ENCODE measurements at places on chromosomes 3 and 15.

- no peak for DNase-seq
Measured at GRCh38 chr3:8070011-8070410, 431.6 kb upstream of the LMCD1 start.

DNA sequence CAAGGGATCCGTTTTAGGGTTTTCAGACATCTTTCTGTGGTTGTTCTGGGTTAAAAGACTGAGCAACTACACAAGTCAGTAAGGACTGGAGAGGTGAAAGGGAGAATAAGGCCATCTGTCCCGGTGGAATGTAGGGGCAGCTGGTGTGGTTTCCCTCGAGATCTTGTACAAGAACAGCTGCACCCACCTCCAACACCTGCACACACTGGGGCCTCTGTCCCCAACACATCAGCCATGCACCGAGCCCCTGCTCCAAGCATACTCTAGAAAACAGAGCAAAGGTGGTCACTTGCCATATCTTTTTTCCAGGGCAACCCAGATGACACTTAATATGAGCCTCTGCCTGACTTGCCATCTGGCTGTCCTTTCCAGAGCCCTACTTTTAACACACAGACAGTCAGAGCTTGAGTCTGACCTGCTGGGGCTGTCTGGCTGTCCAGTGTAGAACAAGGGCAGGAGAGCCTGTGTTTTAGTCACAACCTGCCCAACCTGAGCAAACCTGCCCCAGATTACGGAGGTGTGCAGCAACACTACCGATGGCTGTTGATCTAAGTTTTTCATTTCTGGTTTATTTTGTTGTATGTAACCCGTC is 12.2 kb downstream of the MAN2A2 start:
- no peak for DNase-seq

GRCh38 chr3:194125442-194125841 is 10.5 kb upstream of the HES1 start:
- no peak for DNase-seq

GRCh38 chr3:141370065-141370533 is 1.8 kb downstream of the ZBTB38 start:
- DNase-seq: peak; percentile 42

DNA sequence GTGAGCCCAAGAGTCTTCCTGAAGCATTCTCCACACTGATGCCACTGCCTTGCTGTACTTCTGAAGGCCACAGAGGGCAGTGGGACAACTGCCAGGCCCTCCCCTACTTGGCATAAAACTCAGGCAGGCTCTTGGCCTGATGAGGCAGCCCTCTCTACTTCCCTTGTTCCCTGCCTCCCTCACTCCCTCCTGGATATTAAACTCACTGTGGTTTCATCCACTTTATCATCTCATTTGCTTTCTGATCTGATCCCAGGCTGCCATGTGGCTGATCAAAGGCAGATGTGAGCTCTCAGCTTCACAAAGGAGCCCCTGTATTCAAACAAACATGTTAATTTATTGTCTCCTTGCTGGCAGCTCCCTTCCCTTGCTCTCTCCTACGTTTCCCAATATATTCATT is 533.5 kb downstream of the IGSF11 start:
- DNase-seq: no peak

GRCh38 chr15:98003518-98003917 is 43.0 kb downstream of the ARRDC4 start:
- no peak for DNase-seq

GRCh38 chr15:46265664-46266347 is 631.0 kb downstream of the SQOR start:
- no peak for DNase-seq

GRCh38 chr3:72079369-72079872 is 294.5 kb upstream of the PROK2 start:
- DNase-seq: no peak

- no peak for DNase-seq
Measured at GRCh38 chr3:195263193-195263924, 7.6 kb downstream of the XXYLT1 start.

GRCh38 chr3:117692416-117692995 is 982.9 kb downstream of the TUSC7 start:
- DNase-seq: no peak

- no peak for DNase-seq
Measured at GRCh38 chr3:101303089-101303731, 17.2 kb downstream of the IMPG2 start.

DNA sequence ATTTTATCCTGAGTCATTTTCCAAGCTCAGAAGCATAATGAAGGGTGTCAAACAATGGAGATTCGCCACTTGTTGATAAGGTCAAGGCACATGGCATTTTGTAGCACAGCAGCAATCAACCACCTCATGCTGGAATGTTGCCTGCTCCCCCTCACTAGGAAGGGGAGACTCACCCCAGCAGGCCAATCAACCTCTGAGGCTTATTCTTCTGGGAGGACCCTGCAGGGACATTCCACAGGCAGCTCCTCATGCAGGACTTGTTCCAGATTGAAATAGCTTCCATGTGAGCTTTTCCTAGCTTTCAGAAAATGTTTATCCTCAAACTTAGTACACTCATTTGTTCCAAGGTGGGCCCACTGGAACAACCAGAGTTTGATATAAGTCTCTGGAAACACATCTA is 77.6 kb downstream of the SSR3 start:
- no peak for DNase-seq

GRCh38 chr3:52721002-52721729 is 15.3 kb downstream of the SPCS1 start:
- DNase-seq: peak; percentile 25

DNA sequence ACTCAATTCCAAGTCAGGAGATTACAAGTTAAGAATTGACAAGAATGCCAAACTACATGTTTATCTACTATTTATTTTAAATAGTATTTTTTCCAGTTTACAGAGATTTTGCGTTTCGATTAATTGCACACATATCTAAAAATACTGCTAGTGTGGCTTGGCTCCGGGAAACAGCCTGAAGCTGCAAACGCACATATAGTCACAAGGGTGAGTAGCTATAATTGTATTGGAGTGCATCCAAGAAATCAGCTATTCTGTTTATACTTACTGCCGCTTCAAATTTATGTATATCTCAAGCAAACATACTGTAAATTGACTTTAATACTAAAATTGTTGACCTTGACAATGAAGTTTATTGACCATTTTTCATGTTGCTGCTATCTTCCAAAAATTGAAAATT is 77.0 kb upstream of the PLSCR5 start:
- DNase-seq: no peak

- no peak for DNase-seq
Measured at GRCh38 chr3:193605876-193606275, 12.9 kb downstream of the OPA1 start.

DNA sequence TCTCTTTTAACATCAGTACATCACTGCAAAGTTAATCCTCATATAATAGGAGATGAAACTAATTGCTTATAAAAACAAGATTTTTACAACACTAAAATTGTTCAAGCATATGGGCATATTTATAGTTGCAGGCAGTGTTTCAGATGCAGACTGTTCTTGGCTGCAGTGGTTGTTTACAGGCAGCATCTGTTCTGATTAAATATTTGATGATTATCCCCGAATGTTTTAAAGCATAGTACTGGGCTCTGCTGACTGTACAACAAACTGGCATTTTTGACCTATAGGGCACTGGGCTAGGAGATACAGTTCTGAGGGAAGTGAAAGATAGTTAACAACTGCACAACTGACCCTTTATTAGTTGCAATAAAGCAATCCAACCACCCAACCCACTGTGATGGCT is 113.6 kb downstream of the UBE3A start:
- no peak for DNase-seq

DNA sequence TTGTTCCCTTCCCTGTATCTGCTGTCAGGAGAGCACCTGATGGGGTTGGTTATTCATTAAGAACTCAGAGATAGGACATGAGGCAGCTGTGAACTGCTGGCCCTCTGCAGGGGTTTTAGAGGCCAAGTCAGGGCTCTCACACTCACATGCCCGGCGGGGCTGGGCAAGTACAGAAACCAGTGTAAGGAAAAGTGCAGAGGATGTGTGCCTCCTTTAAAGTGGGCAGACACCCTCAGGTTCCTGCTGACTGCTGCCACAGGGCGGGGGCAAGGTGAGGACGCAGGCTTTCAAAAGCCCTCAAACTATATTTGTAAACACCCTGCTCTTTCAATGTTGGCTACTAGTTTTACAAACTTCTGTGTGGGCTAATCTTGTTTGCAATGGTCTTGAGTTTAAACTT is 22.4 kb downstream of the CXCR6 start:
- DNase-seq: no peak

DNA sequence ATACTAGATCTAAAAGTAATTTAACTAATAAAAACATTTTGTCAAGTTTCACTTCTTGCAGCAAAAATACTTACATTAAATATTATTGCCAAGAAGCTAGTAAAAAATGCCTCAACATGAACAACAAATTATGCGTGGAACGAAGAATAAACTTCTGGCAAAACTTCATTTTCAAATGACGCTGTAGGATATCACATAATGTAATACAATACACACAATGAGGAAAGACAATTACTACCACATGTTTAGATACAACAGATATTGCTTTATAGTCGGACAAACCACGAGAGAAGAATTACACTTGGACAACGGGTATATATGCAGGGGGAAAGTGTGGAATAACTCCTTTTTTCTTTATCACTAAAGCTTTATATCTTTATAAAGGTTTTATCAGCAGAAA is 21.6 kb downstream of the P3H2 start:
- no peak for DNase-seq

DNA sequence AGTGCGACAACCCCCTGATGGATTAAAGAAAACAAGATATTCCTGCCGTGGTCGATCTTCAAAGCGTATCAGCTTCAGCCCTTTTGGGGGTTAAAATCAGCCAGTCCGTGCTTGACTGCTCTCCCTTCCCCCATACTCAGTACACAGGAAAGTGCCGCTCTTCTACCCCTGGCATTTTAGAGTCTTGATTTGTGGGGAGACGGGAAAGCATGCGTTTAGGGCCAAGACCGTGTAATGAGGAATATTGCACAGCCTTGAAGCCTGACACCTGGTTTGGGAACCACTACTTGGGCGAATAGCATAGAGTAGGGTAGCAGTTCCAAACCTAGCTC is 540 bp upstream of the EDC3 start:
- DNase-seq: no peak

DNA sequence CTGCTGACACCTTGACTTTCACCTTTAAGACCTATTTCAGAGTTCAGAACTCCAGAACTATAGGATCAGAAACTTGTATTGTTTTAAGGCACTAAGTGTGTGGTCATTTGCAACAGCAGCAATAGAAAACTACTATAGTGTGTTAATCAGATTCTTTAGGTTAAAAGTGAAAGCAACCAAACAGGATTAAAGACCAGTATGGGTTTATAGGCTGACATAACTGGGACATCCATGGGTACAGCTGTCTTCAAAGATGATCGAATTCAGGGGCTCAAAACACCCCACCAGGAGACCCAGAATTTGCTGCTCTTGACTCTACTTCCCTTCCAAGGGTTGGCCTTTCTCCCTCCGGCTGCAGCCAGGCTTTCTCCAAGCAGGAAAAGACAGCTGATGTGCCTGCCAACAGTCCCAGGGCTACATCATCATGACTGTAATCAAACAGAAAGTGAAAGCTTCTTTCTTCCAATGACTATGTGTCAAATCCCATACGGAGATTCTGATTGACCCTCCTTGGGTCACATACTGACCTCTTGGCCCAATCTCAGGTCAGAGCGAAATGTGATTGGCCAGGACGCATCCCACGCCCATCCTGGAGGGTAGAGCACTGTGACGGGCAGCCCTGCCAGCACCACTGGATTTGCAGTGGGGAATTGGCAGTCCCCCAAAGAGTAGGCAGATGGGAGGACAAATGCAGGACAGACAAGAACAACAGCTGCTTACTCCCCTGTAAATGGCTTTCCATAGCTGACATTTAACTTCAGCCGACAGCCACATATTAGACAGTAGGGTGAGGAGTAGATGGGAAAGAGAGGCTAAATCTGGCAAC is 51.4 kb upstream of the RNF7 start:
- DNase-seq: no peak

DNA sequence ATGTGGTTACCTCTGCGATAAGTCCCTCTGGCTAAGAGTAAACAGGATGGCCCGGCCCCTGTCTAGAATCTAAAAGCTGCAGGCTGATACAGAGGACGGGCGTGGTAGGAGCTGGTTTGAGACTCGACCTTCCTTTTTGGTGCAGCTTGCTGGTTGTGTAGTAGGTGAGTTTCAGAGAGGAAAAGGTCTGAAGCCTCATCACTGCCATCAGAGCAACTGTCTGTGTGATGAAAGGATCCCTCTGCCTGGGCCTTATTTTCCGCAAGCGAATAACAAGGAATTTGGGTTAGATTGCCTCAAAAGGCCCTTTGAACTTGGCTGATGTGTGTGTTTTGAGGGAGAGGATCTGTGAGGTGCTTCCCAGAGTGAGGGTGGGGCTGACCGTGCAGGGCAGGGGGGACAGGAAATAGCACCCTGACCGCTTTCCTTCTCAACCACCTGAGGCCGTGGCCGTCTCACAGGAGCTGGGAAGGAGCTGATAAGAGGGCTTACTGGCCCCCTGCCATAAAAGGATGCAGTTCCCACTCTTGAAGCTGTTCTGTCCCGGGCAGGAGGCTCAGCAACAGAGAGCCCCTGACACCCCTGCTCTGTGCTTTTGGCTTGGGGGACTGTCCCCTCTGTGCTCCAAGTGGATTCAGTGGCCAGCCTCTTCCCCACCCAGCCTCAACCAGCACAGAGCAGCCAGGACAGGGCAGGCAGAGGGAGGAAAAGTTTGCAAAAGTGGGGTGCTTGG is 45.6 kb upstream of the TFRC start:
- no peak for DNase-seq

GRCh38 chr15:51924156-51925068 is 47.2 kb downstream of the LEO1 start:
- no peak for DNase-seq

- no peak for DNase-seq
Measured at GRCh38 chr3:158384019-158384418, 187.0 kb upstream of the MLF1 start.

GRCh38 chr3:25648925-25649830 is 15.5 kb downstream of the TOP2B start:
- no peak for DNase-seq

- DNase-seq: no peak
Measured at GRCh38 chr3:120601554-120601953, 5.4 kb downstream of the NDUFB4 start.

DNA sequence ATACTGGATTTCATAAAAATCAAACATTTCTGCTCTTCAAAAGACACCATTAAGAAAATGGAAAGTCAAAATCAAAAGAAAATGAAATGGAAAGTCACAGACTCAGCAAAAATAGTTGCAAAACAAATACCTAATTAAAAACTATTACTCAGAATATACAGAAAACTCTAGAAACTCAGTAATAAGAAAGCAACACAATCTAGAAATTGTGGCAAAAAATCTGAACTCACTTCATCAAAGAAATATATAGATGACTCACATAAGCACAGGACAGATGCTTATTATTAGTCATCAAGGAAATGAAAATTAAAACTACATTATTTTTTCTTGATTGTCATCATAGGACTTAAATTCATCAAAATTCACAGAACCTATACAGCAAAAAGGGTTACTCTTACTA is 430.0 kb downstream of the SHQ1 start:
- no peak for DNase-seq
